ENCODE measurements at places on chromosomes 4 and X.

- no peak for DNase-seq
These were observed 57.6 kb downstream of the ENPEP start for GRCh38 chr4:110533590-110533910.

- no peak for DNase-seq
These were observed 28.2 kb upstream of the TCEAL4 start for GRCh38 chrX:103556963-103557612.

DNA sequence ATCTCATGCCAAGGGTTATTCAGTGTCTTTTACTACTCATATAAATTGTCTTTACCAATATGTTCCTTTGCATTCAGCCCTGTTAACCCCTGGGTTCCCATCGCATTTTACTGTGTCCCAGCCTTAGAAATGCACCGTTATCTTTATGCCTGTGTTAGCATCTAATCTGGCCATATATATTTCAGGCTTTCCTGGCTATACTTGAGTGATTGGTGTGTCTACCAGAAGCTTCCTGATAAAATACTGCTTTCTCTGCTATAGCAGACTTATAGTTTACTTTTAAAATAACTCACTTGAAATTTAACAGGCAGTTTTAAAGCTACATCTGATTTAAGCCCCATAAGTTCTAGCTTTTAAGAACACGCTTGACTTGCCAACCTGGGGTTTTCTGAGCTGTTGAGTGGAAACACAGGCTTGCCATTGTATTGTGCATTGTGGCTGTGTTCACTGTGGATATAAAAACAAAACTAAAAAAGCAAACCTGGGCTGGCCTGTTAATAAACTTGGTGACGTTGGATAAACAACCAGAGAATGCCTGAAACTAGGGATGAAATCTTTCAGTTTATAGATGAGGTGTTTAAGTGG is 185.3 kb upstream of the TAPT1 start:
- DNase-seq = no peak

- no peak for DNase-seq
These were observed 43.2 kb upstream of the FUNDC1 start for GRCh38 chrX:44585866-44586265.

DNA sequence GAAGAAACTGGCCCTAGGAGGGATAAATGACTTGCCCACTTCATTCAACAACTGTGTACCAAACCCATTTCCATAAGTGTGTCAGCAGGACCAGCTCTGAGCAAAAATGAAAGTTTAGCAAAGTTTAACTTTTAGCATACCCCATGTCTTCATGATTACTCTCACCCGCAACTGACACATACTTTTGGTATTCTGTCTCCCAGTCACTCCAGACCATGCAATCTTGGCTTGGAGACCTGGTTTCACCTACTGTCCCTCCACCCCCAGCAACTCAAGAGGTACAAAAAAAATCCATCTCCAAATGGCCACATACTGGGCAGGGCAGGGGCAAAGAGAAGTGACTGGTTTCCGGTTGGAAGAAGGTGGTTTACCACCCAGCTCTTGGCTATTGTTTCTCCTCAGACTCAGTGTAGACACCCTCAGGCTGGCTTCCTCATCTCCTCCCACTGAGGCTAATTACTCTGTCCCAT is 79.8 kb downstream of the RLIM start:
- no peak for DNase-seq

- no peak for DNase-seq
These were observed 75.8 kb upstream of the ATP6AP2 start for GRCh38 chrX:40504801-40505605.

GRCh38 chr4:12411072-12411471 is 982.4 kb upstream of the HS3ST1 start:
- no peak for DNase-seq

- no peak for DNase-seq
These were observed 100.9 kb downstream of the LNX1 start for GRCh38 chr4:53490161-53490956.
